ENCODE measurements at places on chromosomes 11 and 22.

DNA sequence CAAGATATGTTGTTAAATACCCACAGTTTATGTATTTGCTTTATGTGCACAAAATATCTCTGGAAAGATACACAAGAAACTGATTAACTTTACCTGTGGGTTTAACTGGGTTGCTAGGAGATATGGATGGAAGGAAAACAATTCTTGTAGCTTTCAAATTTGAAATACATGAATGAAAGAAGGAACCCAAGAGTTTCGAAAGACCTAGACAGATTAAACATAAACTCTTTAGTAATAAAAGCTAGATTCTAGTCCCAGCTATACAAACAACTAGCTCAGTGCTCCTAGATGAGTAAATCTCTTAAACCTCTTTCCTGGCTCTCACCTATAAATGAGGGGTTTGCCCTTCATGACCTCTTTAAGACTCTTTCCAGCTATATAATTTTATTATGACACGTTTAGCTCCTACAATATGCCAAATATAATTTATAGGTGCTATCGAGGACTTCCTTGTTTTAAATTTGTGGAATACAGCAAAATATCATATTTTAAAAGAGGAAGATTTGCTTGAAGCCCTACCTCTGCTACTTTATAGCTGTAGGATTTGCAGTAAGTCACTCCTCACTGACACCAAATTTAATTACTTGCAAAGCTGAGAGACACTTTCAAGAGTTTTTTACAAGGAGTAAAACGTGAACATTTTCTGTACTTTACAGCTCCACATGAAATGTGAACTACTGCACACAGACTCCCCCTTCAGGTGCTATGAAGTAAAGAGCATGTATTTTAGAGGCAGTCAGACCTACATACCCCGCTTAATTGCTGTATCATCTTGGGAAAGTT is 50.7 kb downstream of the RRAS2 start:
- DNase-seq, result peak; percentile 48

GRCh38 chr11:49213026-49213560 is 4.7 kb upstream of the FOLH1 start:
- DNase-seq, result no peak

- DNase-seq, result no peak
These were observed 268.7 kb upstream of the CCDC90B start for GRCh38 chr11:83554876-83555275.

GRCh38 chr22:39643311-39644083 is 72.9 kb downstream of the CACNA1I start:
- DNase-seq, result no peak

DNA sequence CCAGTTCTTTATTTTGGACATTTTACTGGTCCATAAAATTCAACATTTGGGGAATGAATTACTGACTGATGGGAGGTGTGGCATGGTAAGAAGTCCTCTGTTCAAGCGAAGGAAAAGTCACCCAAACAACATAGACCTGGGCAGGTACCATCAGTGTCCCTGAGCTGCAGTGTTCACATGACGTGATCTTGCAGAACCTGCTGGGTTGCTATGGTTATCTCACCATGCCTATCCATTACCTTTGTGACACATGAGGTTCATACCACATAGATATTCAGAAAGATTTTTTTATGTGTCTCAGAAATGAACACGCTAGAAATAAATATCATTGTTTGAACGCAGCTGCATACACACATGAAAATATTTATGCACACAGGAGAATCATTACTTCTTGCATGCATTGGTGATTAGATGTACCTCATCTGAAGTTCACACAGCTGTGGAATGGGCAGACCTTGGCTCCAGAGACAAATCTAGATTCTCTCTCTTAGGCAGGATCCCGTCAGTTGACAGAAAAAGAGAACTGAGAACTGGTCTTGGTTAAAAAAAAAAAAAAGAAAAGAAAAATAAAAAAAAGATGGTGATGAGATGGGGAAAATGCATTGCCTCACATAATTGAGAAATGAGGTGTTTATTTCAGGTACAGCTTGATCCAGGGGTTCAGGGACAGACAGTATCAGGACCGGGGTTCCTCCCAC is 21.4 kb upstream of the RCN1 start:
- no peak for DNase-seq

DNA sequence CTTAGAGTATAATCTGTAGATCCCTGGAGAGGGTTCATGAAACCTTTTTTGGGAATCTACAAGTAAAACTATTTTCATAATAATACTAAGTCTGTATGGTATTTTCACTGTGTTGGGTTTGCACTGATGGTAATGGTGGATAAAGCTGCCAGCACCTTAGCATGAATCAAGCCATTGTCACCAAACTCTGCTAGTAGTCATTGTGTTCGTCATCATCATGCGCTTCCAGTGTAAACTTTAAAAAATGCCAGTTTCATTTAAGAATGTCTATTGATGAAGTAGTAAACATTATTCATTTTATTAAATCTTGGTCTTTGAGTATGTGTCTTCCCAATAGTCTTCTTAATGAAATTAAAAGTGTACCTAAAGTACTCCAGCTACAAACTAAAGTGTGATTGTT is 15.0 kb downstream of the ALKBH3 start:
- DNase-seq, result no peak

DNA sequence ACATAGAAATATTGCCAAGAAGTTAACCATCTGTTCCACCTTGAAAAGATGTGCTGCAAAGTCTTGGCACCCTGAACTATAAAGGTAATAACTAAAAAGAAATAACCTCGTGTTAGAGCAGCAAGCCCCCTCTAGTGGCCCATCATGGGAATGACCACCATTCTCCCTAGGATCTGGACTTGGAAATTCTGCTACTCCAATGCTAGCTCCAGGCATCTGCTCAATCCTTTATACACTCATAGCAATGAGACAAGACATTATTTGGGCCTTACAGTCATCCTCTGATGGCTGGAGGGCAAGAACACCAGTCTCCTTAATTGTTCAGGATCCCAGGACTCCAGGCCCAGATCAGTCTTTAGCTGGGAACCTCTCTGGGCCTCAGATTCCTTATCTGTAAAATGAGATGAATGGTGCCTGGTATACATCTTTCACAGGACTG is 76.0 kb downstream of the CWC15 start:
- peak; percentile 56 for DNase-seq

DNA sequence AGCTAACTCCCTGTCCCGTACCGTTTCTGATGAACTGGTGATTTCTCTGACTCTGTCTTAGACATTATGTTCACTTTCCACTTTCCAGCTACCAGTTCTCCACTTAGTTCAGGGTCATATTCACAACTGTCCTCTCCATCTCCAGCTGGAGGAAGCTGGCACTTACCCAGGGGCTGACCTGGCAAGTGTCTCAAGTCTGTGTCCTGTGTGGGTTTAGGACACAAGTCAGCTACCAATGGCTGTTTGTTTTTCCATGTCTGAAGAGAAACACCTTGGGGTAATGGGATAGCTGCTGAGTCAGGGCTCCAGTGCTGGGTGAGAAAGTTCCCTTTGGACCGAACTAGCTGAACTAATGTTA is 134.4 kb downstream of the CSNK2A3 start:
- DNase-seq, result no peak

- DNase-seq, result peak; percentile 63
These were observed 3.3 kb downstream of the BRD1 start for GRCh38 chr22:49824185-49824925.

DNA sequence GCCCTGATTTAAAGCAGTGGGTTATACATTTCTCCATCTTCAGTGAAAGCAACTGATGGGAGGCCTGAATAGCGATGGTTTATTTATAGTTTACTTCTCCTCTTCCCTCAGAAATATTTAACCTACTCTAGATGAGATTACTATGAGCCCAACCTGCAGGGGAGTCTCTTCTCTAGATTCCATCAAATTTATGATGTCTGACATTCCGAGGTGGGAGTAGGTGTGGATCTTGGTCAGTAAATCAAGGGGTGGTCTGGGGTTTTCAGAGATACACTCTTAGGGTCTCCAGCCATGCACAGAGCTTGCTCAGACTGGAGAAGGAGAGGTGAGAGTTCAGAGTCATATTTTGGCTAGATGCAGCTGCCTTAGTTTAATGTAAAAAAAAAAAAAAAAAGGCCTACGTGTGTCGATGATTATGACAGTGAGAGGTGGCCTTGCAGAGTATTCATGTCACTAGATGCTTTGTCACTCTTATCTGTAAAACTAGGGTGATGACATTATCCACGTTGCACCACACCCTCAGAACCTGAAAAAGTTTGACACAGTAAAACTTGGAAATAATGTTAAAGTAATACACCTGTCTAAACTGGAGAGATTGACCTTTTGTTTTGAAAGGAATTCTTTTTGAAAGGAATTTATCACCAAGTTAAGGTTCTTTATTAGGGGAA is 81.2 kb downstream of the EXT2 start:
- DNase-seq, result no peak

GRCh38 chr11:8237453-8237852 is 26.2 kb downstream of the LMO1 start:
- no peak for DNase-seq

GRCh38 chr11:123797541-123797940 is 8.6 kb downstream of the OR6M1 start:
- no peak for DNase-seq

- DNase-seq, result no peak
These were observed 168.2 kb downstream of the KIRREL3 start for GRCh38 chr11:126832387-126832786.
